ENCODE measurements at places on chromosomes 4 and X.

GRCh38 chrX:7941390-7942042 lies 14.3 kb upstream of the PNPLA4 start:
- DNase-seq, result no peak

- no peak for DNase-seq
Observed at GRCh38 chr4:123168812-123169211, 227.8 kb upstream of the SPRY1 start.

DNA sequence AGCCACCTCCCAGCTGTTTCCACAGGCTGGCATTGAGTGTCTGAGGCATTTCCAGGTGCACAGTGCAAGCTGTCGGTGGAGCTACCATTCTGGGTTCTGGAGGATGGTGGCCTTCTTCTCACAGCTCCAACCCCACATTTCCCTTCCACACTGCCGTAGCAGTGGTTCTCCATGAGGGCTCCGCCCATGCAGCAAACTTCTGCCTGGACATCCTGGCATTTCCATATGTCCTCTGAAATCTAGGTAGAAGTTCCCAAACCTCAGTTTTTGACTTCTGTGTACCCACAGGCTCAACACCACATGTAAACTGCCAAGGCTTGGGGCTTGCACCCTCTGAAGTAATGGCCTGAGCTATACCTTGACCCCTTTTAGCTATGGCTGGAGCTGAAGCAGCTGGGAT lies 10.3 kb upstream of the FRMPD4 start:
- DNase-seq, result no peak

DNA sequence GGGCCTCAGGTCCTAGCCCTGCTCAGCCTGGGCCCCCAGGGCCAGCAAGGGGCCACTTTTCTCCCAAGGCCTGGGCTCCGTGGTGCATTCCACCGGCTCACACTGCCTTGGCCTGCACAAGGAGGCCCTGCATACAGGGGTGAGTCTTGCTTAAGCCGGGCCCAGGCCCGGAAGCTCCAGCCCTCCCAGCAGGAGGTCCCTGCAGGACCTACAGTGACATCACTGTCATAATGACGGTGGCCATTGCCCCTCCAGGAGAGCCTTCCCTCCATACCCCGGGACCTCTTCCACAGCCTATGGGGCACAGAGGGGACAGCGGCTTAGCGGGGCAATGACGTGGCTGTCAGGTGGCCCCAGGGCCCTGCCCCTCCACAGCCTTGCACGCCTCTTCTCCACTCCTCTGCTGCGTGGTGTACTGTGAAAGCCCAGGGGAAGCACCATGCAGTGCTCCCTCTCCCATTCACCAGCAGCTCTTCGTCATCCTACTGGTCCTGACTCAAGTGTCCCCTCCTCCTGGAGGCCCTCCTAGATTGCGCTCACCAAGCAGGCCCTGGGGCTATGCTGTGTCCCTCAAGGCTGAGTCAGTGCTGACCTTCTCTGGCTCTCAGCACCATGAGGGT lies 32.3 kb upstream of the AFAP1 start:
- DNase-seq, result no peak

- DNase-seq, result no peak
Observed at GRCh38 chr4:73690051-73690738, 50.2 kb upstream of the CXCL8 start.

GRCh38 chrX:107505223-107505622 lies 55.8 kb downstream of the FRMPD3 start:
- no peak for DNase-seq

DNA sequence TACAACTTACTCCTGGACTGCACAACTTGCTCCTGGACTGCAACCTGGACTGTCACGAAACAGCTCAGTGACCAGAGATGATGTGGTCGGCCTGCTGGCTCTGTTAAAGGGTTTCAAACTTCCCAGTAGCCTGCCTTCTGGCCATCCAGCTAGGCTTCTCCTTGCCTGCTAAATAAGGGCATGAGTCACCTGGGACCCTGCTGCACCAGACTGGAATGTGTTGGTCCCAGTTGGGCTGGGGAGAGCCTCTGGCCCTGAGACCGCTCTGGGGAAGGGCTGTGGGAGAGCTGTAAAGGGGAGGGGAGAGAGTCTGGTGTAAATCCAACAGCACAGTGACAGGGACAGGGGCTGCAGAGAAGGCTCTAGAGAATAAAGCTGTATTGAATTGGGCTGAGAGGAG lies 165.8 kb downstream of the VSIG4 start:
- no peak for DNase-seq

- no peak for DNase-seq
Observed at GRCh38 chrX:2391869-2392606, 108.7 kb downstream of the DHRSX start.

- no peak for DNase-seq
Observed at GRCh38 chrX:123713841-123714240, 19.0 kb downstream of the THOC2 start.

DNA sequence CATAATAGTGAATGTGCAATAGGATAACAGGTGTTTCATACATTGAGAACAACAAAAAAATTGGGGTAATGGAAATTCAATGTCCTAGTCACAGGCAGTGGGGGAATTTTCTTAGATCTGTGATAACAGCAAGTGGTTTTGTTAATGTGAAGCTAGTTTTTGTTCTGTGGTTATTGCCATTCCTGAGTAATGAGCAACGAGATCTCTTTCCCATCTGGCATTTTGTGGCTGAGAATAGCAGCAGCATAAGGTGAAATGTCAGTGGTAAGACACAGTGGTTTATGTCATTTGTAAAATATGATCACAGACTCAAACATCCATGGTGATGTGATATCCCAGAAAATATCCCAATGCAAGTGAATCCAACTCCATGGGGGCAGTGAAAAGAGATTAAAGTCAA lies 497.5 kb downstream of the KCNIP4 start:
- no peak for DNase-seq

DNA sequence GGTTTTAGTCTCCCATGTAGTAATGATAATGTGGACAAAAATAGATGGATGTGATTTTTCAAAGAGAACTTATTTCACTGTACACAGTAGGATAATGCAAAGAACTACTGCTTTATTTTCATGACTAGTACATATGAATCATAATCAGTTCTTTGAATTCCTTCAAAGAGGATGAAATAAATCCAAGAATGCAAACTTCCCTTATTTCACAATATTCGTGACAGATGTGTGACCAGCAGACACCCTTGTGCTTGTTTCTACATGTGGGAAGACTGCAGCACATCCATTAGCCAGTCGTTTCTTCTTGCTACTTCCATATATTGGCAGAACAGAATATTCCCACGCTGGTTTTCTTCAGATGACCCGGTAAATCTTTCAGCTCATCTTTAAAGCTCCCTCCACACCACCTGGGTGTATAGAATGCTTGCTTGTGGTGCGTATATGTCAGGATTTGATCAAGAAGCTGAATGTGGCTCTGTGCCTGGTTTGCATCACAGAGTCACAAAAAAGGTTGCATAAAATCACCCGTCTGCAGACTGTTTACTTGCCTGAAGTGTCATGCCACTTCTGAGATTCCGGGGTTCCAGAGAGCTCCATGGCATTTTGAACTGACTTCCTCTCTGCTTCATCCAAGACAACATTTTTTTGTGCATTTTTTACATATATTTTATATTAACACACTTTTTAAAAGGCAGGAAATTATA lies 47.7 kb upstream of the FAT4 start:
- no peak for DNase-seq

DNA sequence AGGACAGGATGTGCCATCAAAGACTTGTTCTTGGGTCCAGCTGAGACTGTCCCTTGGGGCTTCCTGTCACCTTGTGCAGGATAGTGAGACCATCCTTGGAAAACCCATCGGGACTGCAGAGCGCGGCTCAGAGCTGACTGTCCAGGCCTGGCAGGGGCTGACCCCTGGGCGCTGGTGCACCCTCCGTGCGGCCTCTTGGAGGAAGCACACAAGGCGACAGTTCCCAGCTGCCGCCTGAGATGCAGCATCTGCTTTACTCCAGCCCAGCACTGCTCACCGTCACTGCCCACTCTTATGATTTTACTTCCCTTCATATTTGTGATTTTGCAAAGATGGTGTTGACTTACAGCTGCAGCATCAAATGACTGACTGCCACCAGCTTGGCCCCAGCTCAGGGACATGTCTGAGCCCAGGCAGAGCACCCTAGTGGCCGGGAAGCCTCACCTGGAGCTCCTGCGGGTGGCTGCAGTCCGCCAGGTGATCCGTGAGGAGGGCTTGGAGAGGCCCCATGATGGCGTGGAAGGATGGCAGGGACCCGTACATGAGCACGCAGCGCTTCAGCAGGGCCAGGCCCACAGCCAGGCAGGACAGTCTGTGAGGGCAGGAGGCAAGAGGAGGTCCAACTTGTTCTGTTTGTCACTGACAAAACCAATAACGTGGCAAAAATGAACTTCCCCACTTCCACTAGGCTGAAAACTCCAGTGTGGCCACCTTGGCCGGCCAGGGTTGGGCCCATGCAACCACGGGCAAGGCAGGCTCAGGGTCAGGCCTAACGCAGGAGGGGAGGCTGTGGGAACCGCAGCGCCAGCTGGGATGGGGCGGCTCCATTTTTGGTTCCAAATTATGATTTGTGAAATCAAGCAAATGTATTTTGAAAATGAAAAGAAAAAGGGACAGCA lies 21.8 kb downstream of the NOP14 start:
- no peak for DNase-seq

- DNase-seq, result no peak
Observed at GRCh38 chr4:120918788-120919187, 3.7 kb downstream of the PRDM5 start.

DNA sequence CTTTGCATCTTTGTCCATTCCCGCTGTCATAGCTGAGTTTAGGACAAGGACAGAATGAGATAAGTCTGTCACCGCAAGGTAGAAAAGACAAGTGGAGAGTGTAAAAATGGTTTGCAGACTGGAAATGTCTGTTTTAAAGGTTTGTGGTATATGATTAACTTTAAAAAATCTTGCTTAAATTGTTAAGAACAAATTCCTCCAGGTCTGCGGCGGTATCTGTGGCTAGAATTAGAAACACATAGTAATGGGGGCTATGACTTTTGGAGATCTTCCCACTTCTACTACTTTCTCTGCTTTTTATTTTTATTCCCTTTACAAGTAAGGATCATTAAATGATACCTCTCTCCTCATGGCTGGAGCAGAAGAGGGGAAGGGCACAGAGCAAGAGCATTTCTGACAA lies 92.2 kb downstream of the MID1IP1 start:
- no peak for DNase-seq

DNA sequence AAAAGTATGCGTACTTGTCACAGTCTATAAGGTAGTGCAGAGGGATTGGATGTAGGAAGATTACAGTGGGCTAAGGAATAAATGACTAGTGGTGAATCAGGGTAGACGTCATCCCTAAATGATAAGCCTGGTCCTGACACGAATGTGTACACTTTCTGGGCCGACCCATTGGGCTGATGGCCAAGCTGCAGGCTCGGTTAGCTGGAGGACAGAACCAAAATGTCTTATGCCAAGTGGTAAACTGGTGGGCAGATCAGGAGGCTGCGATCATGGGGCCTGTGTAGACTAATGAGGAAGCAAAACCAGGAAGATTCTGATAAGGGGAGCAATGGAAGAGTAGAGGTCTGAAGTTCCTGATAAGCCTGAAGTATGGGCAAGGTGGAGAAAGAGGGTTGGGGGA lies 272.8 kb upstream of the GATB start:
- DNase-seq, result no peak

DNA sequence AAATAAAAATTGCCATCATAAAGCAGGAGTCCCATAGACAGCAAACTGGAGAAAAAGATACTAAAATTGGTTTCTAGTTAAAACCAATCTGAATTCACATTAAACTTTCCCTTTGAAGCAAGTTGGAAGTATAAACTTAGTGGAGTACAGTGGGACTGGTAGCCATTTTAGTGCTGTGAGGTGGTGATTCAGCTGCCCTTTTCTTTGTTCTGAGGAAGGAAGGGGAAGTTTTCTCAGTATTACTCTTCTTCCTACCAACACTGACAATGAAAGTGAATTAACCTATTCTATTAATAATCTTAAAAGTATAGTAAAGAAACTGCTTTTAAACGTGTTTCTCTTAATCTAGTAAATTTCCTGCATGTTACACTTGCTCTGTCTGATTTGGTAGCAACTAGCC lies 36.7 kb downstream of the SLC9A6 start:
- DNase-seq, result no peak

DNA sequence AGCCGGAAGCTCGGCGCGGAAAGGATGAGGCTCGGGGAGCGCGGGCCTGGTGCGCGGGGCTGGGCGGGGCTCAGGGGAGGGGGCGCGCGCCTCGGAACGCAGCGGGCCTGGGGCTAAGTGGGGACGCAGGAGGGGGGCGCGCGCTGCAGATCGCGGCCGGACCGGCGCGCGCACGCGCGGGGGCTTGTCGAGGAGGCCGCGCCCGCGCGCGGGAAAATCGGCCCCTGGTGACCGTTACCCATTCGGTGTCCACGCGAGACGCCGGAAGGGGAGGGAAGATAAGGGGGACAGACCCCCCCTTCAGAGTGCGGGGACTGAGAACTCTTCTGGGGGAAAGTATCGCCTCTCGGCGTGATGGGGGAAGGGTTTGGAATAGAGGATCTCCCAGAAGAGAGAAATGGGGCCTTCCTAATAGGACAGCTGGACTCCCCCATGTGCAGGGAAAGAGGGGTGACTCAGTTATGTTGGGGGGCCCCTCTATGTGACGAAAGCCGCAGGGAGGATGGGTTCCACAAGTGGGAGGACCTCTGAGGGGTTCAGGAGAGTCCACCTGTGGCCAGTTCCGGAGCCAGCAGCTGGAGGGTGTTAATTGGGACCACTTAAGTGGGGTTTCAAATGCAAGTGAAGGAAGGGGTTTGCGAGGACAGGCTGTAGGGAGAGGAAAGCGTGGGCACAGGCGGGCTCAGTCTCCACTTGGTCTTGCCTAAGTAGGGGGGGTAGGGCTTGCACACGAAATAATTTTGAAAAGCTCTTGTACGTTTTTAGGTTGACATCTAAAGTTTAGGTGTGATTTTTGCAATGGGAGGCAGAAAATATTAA lies 584 bp downstream of the SUV39H1 start:
- no peak for DNase-seq

GRCh38 chr4:184563621-184564020 lies 85.6 kb downstream of the CASP3 start:
- DNase-seq, result no peak

DNA sequence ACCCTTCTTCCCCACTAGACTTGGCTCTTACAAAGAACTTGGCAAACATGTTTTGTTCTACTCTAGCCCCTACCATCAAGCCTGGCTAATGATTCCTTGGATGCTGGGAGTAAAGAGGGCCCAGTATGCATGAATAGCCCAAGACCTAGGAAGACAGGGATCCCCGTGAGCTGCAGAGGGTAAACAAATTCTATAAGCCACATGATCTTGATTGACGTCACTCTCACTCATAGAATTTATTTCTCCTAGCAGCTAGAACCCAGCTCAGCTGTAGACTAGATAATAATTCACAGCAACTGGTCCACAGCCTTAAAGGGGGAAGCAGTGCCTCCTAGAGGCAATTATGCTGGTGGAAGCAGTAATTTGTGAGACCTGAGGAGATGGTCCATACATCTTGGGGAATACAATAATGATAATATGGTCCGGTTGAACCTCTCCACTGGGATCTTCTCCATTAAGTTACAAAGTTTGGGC lies 16.1 kb upstream of the USO1 start:
- no peak for DNase-seq

- no peak for DNase-seq
Observed at GRCh38 chr4:3473181-3473950, 10.3 kb downstream of the DOK7 start.
